ENCODE measurements at places on chromosomes 3 and 15.

DNA sequence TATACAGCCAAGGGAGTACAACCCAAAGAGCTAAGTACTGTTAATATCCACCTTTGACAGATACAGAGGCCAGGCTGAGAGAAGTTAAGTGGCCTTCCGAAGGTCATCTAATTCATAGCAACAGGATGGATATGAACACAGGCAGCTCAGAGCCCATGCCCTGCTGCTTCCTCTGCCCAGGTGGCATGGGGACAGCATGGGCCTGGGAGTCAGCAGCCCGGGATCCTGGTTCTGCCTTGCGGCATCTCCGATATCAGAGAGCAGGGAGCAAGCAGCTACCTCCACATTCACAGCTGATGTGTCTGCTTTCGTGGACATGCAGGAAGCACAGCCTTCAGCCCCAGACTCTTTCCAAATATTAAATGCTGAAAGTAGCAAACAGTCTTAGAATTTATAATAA, 55.6 kb downstream of the STARD5 start:
- no peak for DNase-seq

DNA sequence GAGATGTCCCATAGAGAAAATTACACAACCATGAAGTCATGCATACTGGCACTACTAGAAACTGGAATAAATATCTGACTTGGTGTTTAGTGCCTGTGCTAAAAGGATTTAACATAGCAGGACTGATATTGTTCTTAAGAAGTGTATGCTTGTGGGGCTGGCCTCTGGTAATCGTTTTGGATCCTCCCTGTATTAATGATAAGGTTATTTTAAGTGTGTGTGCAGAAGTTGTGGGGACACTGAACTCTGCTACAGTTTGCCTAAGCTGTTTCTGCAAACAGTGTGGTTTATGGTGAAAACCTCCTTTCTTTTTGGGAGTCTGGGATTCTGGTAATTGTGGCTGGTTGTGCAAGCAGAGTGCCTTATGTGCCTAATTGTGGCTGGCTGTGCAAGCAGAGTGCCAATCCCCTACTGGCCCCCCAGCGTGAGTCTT, 120.8 kb downstream of the CLASP2 start:
- DNase-seq, result no peak

DNA sequence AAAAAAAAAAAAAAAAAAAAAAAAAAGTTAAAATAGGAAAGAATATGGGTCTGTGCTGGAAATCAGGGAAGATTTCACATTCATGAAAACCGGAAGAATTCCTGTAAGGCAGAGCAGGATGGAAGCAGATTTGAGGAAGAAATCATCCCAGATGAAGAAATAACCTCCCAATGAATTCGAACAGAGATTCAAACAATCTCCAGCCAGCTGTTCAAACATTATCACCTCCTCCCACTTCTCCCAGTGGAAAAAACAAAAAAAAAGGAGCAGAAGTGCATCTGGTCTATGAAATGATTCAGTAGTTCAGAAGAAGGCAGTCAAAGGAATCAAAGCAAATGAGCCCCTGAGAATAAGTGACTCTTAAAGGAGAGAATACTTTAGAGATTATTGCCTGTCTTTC, 33.1 kb downstream of the CP start:
- DNase-seq, result peak; percentile 35

GRCh38 chr15:51798281-51798680, 31.2 kb upstream of the TMOD3 start:
- DNase-seq, result no peak

DNA sequence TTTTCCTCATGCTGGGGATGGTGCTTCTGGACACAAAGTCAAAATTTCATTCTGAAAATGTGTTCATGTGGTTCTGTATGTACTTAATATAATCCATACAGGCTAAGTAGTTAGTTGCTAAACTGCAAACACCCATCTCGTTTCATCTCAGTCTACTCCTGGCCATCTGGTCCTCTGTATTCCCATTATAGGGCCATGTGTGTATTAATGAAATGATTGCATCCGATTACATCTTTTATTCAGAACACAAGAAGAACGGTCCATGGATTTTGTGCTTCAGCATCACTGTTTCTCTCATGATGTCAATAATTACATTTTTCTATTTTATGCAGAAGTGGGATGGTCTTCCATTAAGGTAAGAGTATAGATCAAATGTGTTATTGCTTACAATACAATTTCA, 6.1 kb upstream of the GJD2 start:
- DNase-seq, result no peak

- no peak for DNase-seq
These were observed 15.9 kb downstream of the TBL1XR1 start for GRCh38 chr3:177181418-177181817.

- DNase-seq, result peak; percentile 99
These were observed 183.8 kb upstream of the THRB start for GRCh38 chr3:24678421-24678865.

GRCh38 chr3:183100376-183100775, 1.1 kb upstream of the MCCC1 start:
- DNase-seq, result peak; percentile 24

DNA sequence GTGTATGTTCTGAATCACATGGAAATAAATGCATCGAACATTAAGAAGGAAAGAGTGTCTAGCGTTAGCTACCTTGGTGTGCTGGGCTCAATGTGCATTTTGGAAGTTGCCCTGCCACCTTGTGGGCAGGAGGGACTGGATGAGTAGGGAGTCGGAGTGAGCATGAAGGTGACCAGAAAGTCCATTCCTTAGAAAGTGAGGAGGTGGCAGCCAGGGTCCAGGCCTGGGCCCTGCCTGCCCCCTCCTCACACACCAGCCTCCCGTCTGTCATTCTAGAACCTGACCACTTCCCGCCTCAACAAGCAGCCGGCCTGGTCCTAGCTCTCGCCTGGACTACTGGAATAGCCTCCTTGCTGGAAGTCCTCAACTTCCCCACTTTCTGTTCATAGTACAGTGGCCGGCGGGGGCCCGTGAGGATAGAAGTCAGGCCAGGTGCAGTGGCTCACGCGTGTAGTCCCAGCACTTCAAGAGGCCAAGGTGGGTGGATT, 10.2 kb upstream of the GATA2 start:
- no peak for DNase-seq

- no peak for DNase-seq
These were observed 15.0 kb downstream of the RYK start for GRCh38 chr3:134235577-134236076.

GRCh38 chr3:122754929-122755328, 38.7 kb downstream of the HSPBAP1 start:
- DNase-seq, result peak; percentile 61

DNA sequence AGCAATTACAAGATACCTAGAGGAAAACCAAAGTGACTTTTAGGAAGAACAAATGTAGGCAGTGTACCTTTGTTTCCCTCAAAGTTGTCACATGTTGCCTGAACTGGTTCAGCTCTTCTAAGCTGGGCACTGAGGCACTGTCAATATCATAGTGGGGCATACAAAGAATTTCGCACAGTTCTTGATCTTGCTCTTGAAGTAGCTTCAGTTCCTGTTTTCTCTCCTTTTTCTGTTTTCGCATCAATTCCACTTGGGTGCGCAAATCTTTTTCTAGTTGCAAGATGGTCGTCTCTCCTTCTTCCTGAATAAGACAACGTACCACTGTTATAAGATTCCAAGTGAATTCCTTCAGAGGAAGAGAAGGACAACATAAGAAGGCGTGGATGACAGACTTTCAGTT, 12.7 kb downstream of the PRC1 start:
- DNase-seq, result no peak

- DNase-seq, result no peak
These were observed 332.0 kb upstream of the RASGRP1 start for GRCh38 chr15:38896647-38897046.

DNA sequence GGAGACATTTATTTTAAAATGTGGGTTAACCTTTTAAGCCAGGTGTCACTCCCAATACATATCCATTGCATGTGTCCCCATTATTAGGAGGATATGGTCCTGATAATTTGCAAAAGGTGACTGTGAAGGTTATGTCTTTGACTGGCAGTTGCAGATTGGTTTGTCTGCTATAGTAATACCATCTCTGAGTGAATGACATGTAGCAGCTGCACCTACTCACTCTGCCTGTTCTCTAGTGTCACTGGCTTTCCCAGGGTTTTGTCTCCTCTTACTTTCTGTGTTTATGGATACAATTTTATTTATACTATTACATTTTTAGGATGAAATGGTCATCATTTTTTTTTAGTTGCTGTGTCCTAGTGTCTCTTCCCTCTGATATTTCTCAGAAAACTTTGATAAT, 393.2 kb downstream of the C3orf38 start:
- DNase-seq, result no peak

DNA sequence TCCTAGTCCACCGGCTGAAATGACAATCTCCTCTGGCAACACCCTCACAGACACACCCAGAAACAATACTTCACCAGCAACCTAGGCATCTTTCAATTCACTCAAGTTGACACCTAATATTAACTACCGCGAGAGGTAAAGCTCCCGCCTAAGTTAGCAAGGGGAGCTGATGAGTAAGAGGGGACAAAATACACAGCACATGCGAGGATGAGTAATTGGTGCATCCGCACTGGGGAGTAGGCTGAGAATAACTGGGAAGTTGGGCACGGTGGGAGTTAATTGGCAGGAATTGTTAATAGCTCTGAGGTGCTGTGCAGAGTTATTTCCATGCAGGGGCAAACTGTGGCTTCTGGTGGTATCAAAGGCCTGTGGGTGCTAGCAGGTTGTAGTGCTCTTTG, 14.5 kb upstream of the PLD1 start:
- DNase-seq, result peak; percentile 90

- DNase-seq, result no peak
These were observed 49.7 kb downstream of the MINAR1 start for GRCh38 chr15:79481793-79482192.

GRCh38 chr3:149832086-149832485, 19.1 kb downstream of the RNF13 start:
- DNase-seq, result peak; percentile 32

- no peak for DNase-seq
These were observed 30.5 kb downstream of the TMED3 start for GRCh38 chr15:79341396-79341795.

GRCh38 chr15:41605566-41605965, 46.6 kb downstream of the TYRO3 start:
- no peak for DNase-seq

- DNase-seq, result no peak
These were observed 285.3 kb upstream of the GADL1 start for GRCh38 chr3:31179768-31180167.

GRCh38 chr15:68385240-68385561, 46.8 kb downstream of the ITGA11 start:
- no peak for DNase-seq

DNA sequence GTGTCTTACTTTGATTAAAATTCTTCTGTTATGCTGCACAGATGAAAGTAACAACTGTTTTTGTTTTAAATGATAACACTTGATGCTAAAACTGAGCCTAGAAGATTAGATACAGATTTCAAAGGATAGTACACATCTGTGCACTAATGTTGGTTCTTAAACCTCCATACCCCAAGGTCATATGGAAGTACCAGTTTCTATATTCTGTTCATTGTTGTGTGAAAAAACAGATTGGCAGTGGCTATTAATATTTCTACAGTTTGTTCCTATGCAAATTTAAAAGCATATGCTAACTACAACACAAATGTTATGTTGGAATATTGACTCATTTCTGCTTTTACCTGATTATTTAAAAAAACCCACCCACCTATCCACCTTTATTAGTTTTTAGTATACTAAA, 32.0 kb upstream of the GBE1 start:
- no peak for DNase-seq

GRCh38 chr3:84960581-84960980, 1.8 kb downstream of the CADM2 start:
- no peak for DNase-seq

DNA sequence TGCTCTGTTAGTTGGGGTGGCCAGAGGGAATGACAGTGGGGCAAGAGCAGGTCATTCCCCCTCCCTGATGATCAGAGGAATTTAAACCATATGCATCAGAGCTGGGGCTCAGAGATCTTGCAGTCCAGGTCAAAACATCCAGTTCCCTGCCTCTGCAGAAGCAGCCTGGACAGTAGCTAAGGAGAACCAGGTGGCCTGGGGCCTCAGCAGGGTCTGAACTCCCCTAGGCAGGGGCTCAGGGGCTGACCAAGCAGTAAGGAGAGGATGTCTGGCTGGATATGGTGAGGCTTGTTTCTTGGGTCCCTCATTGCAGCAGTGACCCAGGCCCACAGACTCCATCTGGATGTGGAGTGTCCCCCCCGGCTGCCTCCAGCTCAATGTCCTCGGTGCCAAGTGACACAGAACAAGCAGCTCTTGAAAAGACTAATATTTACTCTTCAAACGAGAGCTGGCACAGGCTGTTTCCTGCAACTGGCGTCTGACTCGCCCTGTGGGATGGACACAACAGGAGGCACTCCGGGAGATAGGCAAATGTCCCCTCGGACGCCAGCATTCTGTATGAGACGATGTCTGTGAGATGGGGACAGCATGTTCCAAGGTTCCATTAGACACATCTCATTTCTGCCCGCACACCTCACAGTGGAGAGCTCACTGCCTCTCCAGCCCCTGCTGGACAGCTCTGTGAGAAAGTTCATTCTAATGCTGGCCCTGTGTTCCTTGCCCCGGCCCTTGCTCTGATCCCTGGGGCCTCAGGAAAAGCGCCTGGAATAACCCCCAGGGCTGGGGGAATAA, 37.1 kb downstream of the SEC22C start:
- no peak for DNase-seq

DNA sequence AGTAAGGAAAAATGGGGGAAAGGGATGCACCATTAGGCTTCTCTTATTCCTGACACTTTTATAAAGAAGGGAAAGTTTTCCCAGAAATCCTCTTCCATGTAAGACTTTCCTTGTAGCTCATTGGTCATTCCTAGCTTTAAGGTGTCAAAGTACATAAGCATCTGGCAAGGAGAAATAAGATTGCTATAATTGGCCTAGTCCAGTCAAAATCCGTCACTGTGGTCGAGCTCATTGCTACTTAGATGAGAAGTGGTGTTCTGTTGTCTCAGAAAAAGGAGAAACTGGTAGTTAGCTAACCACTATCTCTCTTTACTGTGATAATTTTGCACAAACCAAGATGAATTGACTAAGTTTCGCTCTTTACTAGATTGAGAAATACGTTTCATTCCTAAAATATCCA, 370.1 kb downstream of the CNTN4 start:
- no peak for DNase-seq

DNA sequence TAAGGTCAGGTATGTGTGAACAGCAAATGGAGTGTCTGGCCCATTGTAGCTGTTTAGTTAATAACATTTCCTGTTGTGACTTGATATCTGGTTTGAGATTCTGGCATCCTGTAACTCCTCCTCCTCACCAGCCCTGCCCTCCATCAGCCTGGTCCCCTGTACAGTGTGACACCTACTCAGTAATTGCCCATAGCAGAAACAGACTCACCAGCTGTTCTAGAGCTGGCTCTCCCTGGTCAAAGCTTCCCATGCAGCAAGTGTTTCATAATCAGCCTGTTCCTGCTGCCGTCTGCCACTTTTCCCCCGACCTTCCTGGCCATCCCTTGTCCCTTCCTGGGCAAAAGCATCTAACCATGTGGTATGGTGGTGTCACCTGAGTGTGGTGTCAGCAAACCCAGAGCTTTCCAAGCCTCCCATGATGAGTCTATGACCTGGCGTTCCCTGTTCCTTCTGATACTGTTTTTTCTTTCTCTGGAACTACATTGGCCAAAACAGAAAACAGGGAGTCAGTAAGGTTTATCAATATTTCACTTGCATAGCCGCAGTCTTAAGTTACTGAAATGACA, 55.4 kb downstream of the B3GALNT1 start:
- no peak for DNase-seq

Measured in fibroblast of mammary gland (primary cell).